Sigmoid colon (tissue), 7 donors: ENCODE measurements at places on chromosomes 3 and 15. TPM values are rescaled to one million over a fixed set of nuclear protein-coding genes. Genes with fewer than 3 reads are reported as not detected.

Gene TRIM69
- total RNA-seq, result 25.7 TPM

Gene KLHL40
- not detected for total RNA-seq

Gene FBXO40
- not detected for total RNA-seq

Gene NTRK3
- total RNA-seq, result 3.6 TPM

DNA sequence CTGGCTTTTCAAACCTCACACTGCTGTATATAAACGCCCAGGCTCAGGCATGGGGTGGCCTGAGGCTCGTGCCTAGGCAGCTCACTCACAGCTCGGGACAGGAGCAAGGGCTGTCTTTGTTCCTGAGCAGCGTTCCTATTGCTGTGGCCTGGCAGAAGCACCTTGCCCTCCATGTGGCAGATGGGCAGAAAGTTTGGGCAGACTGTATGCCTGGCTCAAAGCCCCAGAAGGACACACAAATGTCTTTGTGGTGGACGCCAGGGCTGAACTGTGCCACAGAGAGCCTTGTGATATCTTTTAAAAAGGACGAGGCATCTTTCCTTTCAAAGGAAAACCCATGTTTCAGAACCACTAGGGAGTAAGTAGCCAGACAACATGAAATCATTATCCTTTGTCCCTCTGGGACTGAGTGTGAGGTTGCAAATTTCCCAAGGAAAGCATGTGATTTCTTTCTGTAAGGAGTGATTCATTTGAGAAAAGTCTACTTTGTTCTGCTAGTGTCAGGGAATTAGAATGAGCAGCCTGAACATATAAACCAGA lies 29.3 kb upstream of the UBE2E1 start:
- H3K36me3 ChIP-seq, result no peaks in the 10 kb centered on the region
- H3K27ac ChIP-seq, result peak overlapping the region; percentile 29
- no peak overlapping the region for H3K4me3 ChIP-seq
- DNase-seq, result no peak
- H3K27me3 ChIP-seq, result no peaks in the 10 kb centered on the region
- H3K4me1 ChIP-seq, result no peaks in the 10 kb centered on the region

GRCh38 chr3:159627229-159627628 lies 361.4 kb upstream of the IL12A start:
- no peak for DNase-seq
- H3K4me3 ChIP-seq, result no peak overlapping the region
- no peaks in the 10 kb centered on the region for H3K27me3 ChIP-seq
- no peaks in the 10 kb centered on the region for H3K36me3 ChIP-seq
- no peak overlapping the region for H3K27ac ChIP-seq

DNA sequence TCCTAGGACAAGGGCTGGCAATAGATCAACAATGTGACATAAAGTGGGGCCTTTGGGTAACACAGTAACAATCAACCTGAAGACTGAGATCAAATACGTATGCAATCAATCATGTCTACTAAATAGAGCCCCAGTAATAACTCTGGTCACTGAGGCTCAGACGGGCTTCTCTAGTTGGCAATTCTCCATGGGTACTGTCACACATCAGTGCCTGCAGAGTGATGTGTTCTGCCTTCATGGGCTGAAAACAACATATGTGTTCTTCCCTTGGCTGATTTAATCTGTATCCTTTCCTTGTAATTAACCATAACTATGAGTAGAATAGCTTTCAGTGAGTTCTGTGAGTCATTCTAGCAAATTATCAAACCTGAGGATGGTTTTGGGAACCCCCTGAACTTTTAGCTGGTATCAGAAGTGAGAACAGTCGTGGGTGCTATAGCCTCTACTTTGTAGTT lies 113.6 kb downstream of the TMCO5A start:
- H3K36me3 ChIP-seq, result no peaks in the 10 kb centered on the region
- H3K27me3 ChIP-seq, result no peaks in the 10 kb centered on the region
- H3K4me1 ChIP-seq, result no peaks in the 10 kb centered on the region
- H3K27ac ChIP-seq, result no peak overlapping the region
- no peak overlapping the region for H3K4me3 ChIP-seq

GRCh38 chr3:76474632-76475031 lies 565.3 kb upstream of the ROBO2 start:
- H3K36me3 ChIP-seq, result no peaks in the 10 kb centered on the region
- DNase-seq, result no peak
- H3K4me3 ChIP-seq, result no peak overlapping the region
- H3K4me1 ChIP-seq, result no peaks in the 10 kb centered on the region
- H3K27me3 ChIP-seq, result no peaks in the 10 kb centered on the region
- no peak overlapping the region for H3K27ac ChIP-seq

DNA sequence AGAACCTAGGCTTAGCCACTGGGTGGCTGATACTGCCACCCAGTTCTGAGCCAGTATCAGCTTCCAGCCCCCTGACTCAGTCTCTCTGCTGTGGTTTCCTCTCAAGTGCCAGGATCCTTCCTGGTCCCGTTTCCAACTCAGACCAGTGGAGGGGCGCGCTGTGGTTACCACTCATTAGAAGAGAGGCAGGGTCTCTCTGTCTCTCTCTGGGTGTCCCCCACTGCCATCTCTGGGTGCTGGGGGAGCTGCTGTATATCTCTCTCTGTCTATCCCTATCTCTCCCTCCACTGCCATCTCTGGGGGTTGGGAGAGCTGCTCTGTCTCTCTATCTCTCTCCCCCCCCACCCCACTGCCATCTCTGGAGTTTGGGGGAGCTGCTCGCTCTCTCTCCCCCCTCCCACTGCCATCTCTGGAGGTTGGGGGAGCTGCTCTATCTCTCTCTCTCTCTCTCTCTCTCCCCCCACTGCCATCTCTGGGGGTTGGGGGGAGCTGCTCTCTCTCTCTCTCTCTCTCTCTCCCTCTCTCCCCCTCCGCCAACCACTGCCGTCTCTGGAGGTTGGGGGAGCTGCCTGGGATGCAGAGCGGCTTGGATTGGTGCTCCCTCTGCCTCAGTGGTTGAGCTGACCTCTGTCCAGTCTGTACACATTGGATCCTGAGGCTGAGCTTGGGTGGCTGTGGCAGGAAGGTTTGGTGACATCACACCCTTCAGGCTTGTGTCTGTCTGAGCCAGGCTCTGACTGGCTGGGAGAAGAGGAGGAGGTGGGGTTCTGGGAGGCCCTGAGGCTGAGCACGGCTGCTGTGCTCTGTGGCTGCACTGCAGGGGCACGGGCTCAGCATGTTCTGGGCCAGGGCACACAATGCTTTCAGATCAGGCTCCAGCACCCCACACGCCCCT lies 98.9 kb downstream of the APBA2 start:
- H3K27me3 ChIP-seq, result no peaks in the 10 kb centered on the region
- no peaks in the 10 kb centered on the region for H3K4me1 ChIP-seq
- DNase-seq, result no peak
- H3K27ac ChIP-seq, result no peak overlapping the region
- H3K4me3 ChIP-seq, result no peak overlapping the region
- no peaks in the 10 kb centered on the region for H3K36me3 ChIP-seq

GRCh38 chr3:150521463-150521862 lies 24.8 kb downstream of the SERP1 start:
- DNase-seq, result no peak
- no peaks in the 10 kb centered on the region for H3K27me3 ChIP-seq
- no peak overlapping the region for H3K4me3 ChIP-seq
